ENCODE measurements at places on chromosomes 1 and 21.

GRCh38 chr21:34998176-34998575, 50.9 kb downstream of the RUNX1 start:
- no peak for DNase-seq

DNA sequence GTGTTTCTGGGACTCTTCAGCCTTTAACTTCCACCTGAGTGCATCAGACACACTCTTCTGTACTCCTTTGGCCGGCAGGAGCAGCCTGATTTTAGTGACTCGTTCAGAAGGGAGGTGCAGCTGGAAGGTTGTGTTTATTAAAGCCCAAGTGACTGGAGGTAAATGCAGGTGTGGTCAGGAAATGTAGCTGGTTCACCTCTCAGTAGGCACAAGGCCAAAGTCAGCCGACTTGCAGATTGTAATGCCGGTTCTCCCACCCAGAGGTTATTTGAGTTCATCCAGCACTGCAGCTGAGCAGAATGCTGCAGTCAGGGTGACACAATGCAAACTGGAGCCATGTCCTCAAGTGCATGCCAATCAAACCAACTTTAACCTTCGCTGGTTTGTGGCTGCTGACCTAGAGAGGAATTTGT, 91.5 kb downstream of the SPATA46 start:
- DNase-seq = no peak

DNA sequence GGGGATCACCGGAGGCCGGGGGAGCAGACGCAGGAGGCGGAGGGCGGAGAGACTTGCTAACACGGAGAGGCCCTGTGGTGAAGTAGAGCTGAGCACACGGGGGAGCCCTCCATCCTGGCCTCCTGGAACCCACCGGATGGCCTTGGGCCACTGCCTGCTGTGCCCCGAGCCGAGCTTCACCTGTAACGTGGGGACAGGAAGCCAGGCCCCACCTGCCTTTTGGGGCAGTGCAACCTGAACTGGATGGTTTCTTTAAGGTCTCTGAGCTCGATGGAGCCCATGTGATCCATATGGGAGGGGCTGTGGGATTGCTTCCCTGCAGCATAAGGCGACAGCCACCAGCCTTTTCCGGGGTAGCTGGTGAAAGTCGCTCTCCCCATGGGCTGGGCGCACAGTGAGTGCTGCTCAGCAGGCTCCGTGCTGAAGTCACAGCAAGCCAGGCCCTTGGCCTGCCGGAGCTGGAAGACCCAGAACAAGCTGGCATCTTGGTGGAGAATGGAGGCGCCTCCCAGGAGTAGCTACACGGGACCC, 35.8 kb downstream of the TFF3 start:
- DNase-seq = no peak

DNA sequence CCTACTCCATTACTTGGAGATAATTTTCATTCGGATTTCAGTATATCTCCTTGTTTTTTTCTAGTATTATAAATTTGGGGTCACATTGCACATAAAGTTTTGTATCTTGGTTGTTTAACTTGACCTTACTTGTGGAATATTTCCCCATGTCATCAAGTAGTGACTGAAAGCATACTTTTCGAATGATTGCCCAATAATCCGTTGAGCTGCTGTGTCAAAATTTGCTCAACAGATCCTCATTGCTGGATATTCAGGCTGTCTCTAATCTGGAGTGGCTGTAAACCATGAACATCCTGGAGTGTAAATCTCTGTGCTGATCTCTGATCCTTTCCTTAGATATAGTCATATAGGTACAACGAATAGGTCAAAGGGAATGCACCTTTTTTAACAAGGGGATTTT, 4.9 kb downstream of the NIPAL3 start:
- DNase-seq = no peak

- DNase-seq = no peak
Observed at GRCh38 chr1:100051893-100052292, 80.8 kb downstream of the SASS6 start.

DNA sequence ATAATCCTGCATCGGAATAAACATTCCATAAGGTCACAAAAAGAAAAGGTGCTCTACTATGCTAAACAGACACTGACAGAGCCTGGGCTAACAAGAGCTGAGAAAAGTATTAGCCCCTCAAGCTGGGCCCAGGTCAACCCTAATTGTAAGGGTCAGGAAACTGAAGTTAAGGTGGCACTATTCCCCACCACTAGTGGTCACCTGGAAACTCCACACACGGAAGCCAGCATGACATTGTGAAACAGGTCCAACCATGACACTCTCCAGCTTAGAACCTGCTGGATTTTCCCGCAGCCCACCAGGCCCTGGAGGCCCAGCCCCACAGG, 1.2 kb downstream of the PTTG1IP start:
- DNase-seq = no peak

- peak; percentile 49 for DNase-seq
Observed at GRCh38 chr1:82465024-82465423, 664.3 kb downstream of the ADGRL2 start.

DNA sequence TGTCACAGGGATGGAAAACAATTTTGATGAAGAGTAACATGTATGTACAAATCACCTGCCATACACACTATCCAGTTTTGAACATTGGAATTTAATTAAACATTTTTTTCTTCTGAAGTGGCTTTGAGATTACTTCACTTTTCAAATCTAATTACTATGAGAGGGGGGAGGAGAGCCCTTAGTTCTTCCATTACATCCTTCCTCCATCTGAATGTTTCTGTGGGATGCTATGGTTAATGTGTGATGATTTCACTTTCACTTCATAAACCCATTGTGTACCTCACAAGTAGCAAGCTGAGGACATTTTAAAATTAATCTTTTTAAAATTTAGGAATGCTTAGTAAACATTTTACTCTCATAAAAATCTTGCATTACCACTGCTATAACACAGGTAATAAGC, 156.9 kb downstream of the RUNX1 start:
- no peak for DNase-seq

- no peak for DNase-seq
Observed at GRCh38 chr1:214215583-214215982, 65.4 kb upstream of the SMYD2 start.

- DNase-seq = peak; percentile 86
Observed at GRCh38 chr1:15153842-15154479, 414 bp downstream of the TMEM51 start.

GRCh38 chr1:218674280-218674773, 329.2 kb downstream of the TGFB2 start:
- DNase-seq = peak; percentile 69

DNA sequence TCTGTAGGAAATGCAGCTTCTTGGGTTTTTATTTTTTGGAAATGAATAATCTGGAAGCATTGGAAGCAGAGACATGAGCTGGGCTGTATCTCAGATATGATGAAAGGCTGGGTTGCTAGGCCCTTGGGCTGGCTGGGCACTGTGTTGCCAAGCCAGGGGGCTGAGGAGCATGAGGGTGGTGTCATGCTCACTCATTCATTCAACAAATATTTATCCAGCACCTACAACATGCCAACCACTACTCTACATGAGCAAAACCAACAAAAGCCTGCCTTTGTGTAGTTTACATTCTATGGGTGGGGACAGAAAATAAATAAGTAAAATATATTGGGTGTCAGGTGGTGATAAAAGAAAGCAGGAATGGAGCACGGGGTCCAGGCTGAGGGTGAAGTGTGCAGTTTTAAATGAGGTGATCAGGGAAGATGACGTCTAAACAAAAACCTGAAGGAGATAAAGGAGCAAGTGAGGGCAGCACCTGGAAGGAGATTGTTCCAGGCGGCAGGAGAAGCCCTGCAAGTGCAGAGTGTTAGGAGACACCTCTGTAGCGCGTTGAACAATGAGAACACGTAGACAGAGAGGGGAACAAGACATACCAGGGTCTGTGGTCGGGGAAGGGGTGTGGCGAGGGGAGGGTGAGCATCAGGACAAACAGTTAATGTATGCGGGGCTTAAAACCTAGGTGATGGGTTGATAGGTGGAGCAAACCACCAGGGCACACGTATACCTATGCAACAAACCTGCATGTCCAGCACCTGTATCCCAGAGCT, 10.9 kb downstream of the TAGLN2 start:
- DNase-seq = no peak

DNA sequence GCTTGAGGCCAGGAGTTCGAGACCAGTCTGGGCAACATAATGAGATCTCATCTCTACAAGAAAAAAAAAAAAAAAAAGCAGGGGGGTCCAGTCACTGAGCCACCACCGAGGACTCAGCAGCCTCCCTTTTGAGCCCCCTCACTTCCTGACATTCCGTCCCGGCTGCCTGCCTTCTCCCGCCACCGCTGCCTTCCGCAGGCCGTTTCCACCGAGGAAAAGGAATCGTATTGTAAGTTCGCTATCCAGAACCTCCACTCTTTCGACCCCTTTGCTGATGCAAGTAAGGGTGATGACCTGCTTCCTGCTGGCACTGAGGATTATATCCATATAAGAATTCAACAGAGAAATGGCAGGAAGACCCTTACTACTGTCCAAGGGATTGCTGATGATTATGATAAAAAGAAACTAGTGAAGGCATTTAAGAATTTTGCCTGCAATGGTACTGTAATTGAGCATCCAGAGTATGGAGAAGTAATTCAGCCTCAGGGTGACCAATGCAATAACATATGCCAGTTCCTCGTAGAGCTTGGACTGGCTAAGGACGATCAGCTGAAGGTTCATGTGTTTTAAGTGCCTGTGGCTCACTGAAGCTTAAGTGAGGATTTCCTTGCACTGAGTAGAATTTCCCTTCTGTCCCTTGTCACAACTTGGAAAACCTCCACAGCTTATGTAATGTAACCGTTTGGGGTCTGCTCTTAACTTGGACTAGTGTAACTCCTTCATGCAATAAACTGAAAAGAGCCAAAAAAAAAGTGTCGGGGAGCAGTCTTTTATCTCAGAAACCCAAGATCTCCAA, 55.6 kb downstream of the GLUL start:
- DNase-seq = no peak

DNA sequence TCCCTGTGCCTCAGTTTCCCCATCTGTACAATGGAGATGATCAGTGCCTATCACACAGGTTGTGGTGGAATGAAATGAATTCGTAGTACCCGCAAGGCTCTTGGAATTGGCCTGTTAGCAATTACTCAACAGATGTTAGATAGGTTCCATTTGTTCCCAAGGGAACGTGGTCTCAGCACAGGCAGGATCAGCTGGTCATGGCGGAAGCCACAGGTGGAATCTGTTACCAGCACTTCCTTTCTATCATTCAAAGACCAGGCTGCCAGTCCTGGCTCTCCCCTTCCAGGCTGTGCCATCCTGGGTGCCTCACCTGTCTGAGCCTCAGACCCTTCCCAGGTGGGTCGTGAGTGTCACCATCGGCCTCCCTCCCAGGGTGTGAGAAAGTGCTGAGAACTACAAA, 61.5 kb downstream of the FBXO2 start:
- DNase-seq = no peak

- no peak for DNase-seq
Observed at GRCh38 chr1:8338526-8339202, 20.8 kb downstream of the SLC45A1 start.

DNA sequence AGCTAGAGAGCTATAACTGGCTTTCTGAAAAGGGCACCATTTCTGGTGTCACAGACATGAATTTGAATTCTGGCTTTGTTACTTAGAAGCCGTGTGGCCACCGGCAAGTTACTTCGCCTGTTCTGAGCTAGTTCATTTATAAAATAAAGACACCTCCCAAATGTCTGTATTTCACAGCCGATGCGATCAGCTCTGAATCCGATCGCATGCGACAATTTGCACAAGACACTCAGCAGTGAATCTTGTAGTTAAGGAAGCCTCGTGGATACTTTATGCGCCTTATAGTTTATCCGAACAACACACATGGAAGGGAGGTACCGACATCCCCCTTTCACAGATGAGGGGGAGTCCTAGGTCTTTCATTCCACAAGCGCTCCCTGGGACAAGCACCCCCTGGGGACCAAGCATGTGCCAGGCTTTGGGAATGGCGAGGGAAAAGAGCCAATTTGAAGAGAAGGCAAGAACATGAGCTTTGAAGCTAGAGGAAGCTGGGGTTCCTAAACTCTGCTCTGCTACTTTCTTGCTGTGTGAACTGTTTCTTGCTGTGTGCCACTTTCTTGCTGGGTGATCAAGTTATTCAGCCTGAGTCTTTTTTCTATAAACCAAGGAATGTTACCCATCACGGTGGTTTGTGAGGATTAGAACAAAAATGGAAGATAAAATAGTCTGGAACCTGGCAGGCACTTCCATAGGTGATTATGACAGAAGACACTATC, 3.9 kb downstream of the ID3 start:
- DNase-seq = no peak

- DNase-seq = no peak
Observed at GRCh38 chr1:3998086-3998485, 98.0 kb upstream of the C1orf174 start.

DNA sequence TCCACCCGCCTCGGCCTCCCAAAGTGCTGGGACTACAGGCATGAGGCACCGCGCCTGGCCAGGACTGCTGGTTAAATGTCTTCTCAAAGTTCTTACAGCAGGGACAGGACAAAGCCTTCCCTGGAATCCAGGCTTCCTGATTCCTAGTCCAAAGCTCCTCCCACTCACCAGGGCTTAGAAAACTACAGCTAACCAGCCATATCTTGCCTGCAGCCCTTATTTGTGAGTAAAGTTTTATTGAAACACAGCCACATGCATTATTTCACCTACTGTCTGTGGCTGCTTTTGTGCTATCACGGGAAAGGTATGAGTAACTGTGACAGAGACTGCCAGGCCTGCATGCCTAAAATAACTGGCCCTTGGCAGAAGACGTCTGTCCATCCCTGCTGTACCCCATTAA, 24.4 kb downstream of the TMCO4 start:
- no peak for DNase-seq

- DNase-seq = no peak
Observed at GRCh38 chr1:180597520-180597919, 34.3 kb upstream of the XPR1 start.

GRCh38 chr1:167669209-167670124, 39.4 kb downstream of the RCSD1 start:
- peak; percentile 58 for DNase-seq

- DNase-seq = no peak
Observed at GRCh38 chr1:245388687-245389086, 233.9 kb downstream of the KIF26B start.

DNA sequence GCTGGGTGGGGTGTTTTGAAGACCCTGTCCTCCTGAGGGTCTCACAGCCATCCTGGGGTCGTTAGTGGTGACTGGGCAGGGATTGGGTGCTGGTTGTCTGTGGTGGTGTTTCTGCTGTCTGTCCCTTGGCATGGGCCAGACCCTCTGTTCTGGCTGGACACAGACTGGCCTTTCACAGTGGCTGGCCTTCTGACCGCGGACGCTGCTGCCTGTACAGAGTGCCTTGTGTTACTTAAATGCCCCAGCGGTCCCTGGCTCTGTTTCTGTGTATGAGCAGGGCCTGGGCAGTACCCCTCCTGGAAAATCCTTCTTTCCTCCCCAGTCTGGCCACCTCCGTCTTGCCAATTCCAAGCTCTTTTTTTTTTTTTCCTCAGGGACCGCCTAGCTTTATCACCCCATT, 50.9 kb downstream of the SH3BGR start:
- no peak for DNase-seq
